Iris pigment epithelial cell (primary cell): ENCODE measurements at places on chromosomes 7 and 10.

- no peak for DNase-seq
These were observed 199.3 kb downstream of the PLXNA4 start for GRCh38 chr7:132377015-132377414.

DNA sequence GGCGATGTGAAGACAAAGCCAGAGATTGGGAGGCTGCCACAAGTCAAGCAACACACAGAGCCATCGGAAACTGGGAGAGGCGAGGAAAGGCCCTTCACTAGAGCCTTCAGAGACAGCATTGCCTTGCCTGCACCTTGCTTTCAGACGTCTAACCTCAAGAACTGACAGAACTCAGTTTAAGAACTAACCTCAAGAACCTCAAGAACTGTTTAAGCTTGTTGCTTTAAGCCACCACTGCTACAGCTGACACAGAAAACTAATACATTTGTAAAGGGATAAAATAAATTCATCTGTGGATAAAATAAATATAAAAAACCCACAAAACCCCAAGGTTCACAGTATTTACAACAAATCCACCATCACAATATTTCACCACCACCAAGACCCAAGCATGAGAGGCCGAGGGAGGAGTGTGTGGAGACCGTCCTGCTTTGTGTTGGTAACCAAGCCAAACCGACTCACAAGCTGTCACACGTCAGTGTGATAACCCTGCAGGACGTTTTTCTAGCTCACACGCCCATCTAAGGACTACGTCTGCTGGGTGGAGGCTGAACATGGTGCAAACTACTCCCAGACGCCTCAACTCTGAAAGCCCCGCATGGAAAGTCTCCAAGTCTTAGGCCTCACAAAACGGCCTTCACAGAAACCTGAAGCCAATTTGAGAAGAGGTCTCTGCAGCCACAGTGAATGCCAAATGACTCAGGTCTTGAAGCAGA, 116.8 kb downstream of the ABLIM1 start:
- DNase-seq, result peak; percentile 66

DNA sequence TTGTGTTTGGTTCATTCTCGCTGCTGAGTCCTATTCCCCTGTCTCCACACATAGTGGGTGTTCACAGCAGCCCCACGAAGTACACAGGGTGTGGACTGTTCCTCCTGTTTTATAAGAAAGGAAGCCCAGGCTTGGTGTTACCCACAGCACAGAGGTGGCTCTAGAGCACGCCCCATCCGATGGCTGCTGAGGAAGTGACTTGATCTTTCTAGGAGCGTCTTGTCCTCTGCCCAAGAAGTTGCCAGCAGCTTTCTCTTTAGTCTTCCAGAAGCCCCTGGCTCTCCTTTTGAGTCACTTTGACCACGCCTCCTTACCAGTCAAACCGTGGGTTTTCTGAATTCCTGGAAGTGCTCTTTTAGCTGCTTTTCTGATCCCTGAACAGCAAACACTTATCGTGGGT, 94.0 kb downstream of the GRK5 start:
- no peak for DNase-seq

DNA sequence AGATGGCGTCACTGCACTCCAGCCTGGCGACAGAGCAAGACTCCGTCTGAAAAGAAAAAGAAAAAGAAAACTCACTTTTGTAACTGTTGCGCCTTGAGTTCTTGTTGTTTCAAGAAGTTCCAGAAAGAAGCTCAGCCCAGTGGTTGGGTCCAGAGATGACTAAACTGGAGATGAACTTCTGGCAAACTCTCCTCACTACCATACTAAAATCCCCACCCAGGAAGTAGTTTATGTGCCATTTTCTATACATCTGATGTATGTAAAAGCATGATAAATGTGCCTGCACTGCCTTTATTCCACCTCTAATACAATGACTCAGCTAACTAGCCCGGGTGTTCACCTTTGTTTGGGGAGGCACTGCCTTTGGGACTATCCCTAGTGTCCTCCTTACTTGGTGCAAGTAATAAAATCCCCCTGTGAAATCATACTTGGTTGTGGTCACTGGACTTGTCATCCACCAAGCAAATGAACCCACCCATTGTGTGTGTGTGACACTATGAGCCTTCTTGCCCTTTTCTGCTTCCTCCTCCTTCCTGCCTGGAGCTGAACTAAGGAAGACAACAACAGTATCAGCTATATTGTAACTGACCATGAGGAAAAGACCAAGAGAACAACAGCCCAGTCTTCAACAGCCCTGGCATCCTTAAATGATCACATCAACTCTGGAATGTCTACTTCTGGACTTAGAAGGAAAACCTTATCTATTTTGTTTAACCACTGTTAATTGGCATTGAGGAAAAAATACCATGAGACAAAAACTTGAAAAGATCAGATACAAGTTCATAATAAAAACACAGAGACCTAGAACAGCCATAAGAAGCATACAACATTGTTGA, 33.6 kb downstream of the JMJD1C start:
- DNase-seq, result no peak

DNA sequence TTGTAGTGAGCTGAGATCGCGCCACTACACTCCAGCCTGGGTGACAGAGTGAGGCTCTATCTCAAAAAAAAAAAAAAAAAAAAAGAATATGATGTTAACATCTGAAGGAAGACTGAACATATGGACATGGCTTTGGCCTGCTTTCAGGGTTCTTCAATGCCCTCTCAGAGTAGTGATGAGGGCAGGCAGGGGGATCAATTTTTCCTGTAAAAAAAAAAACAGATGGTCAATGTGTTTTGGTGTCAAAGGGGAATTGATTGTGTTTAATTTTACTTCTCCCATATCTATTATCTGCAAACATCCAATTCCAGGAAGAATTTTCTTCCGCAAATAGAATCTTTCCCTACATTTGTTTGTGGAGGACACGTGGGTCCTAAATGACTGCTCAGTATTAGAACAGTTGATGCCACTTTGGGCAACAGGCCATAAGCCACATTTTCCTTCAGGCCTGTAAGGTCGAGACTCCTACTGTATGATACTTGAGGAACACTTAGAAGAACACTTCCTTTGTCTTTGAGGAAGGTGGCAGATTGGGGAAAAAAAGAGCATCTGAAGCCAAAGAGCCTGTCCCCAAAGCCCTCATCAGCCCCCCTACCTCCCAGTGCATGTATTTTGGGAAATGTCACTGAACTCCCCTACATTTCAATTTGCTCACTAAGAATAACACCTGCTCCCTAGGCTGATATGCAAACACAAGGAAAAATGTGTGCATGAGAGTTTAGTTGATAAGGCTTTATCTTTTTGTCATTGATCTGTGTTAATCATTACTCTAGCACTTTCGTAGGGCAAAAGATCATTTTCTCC, 28.3 kb downstream of the MGAM2 start:
- DNase-seq, result no peak

- peak; percentile 93 for DNase-seq
These were observed at the start of gene MAGI2 for GRCh38 chr7:79453558-79454360. TSS of gene MAGI2 (minus strand) at chr7:79453667. CDS start at chr7:79453320, 347 bp downstream.

DNA sequence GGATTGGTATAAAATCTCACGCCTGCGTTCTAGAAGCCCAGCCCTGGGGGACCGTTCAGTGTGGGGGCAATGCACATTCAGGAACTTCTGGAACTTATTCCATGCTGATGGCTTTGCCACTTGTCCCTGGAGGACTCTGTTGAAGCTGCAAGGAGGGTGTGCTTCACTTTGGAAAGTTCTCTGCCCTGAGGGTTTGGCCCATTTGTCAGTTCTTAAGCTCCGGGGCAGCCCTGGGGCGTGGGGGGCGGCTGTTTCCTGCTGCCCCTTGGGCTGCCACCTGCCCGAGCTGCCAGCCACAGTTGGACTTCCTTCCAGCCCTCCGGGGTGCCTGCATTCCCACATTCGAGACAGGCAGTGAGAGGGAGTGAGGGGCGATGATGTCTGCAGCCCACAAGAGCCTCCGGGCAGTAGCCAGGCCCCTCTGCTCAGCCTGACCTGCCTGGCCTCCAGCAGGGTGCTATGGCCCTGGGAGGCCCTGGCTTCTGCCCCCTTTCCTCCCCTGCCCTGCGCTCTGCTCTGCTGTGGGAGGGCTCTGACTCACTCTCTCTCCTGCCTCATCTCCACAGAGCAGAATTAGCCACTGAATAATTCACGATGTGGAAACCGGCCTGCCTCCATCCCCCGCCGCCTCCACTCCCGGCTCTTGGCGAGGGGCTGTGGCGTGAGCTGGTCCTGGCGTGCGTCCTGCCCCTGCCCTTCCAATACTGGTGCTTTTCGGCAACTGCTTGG, 1.9 kb downstream of the TTYH3 start:
- DNase-seq, result peak; percentile 91
